ENCODE measurements at places on chromosomes 12 and 14.

DNA sequence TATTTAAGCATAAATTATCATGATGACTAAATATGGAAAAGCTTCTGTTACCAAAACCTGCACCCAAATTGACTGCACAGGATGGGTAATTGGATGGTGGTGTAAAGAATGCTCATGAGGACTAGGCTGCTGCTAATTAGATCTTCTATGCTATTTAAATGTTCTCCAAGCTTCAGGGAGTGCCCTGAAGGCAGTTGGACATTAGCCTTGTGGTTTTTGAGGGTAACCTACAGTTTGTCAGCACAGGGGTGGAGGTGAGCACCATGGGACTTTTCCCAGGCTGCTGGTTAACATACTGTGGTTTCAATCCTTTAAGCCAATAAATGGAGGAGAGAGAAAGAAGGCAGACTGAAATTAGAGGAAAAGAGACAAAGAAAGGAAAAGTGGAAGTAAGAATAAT is 145.0 kb downstream of the WIF1 start:
- no peak for DNase-seq

DNA sequence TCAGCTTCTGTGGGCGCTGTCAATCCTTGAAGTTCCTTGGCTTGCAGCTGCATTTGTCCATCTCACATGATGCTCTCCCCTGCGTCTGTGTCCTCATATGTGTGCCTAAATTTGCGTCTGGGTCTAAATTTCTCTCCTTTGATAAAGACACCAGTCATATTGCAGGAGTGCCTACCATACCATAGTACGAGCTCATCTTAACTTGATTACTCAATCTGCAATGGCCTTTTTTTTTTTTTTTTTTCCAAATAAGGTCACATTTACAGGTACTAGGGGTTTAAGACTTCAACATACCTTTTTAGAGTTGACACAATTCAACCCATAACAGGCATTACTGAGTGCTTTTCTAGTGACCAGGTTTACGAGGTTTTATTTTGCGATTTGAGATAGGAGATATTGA is 233.3 kb upstream of the TBX3 start:
- no peak for DNase-seq

DNA sequence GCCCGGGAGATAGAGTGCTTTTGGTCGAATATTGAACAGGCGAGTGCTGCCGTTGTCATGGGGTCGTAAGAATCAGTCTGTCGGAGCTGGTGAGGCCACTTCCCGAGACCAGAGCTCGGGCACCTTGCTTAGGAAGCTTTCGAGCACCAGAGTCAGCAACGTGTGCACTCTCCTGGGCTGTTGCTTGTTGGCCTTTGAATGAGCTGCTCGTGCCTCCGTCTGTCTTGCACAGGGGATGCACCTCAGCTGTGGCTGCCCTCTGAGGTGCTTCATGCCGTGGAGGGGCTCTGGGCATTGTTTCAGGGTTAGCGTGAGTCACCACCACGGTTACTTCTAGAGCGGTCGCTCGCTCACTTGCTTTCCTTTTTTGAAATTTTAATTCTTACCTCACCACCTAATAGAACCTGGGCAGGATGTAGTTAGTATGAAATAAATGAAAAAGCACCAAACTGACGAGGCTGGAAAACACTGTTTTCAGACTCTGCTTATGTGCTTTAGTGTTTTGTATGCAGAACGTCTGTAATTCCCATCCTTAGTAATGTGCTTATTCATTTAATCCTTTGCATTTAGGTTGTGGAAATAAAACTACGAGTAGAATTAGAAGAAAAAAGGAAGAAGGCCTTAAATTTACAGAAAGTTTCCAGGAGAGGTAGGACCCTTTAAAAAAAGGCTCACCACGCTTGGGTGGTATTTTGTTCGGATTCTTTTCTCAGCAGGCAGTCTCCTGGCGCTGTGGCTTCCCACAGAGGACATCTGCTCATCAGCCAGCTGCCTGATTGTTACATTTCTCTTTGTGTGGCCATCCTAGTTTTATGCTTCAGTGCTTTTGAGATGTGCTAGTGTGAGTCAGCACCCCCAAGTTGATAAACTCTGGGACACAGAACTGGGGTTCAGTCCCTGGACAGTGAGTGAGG is 40.6 kb downstream of the EP400 start:
- DNase-seq = peak; percentile 14

DNA sequence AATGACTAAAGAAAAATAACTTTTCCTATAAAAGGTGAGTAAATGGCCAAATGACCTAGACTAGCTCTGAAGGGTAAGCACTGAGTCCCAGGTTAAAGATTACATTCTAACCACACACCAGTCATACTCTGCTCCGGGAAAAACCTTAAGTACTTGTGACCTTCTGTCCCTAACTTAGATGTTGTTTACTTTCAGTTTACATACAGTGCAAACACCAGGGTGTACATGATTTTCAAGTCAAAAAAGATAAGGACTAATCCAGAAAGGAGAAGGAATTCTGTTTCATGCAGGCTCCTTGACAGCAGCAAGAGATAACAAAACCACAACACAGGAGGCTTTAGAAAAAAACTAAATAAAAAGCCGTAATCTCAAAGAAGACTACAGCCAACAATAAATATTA is 174.2 kb downstream of the PPM1H start:
- DNase-seq = peak; percentile 6

DNA sequence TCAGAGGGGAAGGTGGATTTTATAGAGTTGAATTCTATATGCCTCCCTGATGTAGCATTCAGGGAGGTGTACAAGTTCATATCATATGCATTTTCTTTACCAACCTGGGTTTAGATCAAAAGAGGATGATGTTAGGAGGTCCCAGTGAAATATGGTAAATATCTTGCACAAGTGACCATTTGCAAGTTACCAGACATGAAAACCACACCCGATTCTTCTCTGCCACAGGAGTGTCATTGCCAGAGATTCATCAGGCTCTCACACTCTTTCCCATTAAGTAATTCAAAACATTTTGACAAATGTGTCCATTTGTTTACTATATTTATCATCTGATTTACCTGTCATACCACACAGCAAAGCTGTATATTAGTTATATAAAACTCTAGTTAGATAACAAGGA is 44.0 kb downstream of the VCPKMT start:
- no peak for DNase-seq

- DNase-seq = no peak
Measured at GRCh38 chr14:96582995-96583394, 80.8 kb downstream of the PAPOLA start.

DNA sequence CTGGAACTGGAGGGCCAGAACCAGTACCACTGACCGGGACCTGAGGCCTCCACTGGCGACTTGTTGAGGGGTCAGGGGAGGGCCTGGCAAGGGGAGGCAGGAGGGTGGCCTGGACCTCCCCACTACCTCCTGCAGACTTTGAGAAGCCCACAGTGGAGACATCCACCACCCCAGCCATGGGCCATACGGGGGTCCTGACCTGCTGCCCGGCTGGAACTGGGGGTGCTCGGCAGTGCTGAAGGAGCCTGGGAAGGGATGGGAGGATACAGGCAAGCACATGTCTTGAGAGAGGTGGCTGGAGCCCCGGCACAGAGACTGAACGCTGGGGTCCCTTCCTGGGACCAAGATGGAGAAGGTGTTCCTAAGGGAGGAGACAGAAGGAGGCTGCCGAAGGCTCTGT is 14.3 kb downstream of the NGB start:
- DNase-seq = no peak

DNA sequence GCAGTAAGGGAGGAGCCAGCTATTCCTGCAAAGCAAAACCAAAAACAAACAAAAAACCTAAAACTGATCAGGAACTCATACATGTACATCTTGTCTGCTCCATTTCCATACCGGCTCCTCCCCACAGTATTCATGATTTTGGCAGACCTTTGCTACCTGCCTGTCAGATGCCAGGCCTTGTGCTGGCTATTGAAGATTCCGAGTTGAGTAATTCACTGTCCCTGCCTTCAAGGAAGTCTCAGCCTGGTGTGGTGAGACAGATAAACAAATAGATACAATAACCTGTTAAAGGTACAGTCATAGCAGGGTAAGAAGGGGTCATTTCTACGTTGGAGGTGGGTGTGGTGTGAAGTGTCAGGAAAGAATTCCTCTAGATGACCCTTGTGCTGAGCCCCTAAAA is 42.7 kb downstream of the SUSD6 start:
- DNase-seq = peak; percentile 18

GRCh38 chr14:91303091-91303923 is 58.8 kb upstream of the GPR68 start:
- DNase-seq = no peak

DNA sequence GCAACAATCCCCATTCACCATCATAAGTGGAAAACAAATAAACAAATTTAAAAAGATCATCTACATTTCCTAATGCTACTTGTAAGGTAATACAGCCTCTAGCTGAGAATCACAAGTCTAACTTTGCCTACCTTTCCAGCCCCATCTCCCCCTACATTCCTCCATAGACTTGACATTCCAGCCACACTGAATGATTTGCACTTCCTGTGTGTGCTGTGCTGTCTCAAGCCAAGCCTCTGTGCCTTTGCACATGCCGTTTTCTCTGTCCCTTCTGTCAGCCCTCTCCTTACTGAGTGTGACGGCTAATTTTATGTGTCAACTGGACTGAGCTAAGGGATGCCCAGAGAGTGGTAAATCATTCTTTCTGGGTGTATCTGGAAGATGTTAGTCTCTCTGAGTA is 82.4 kb upstream of the MBIP start:
- DNase-seq = no peak

- DNase-seq = no peak
Measured at GRCh38 chr14:90608281-90608680, 207.9 kb downstream of the TTC7B start.

DNA sequence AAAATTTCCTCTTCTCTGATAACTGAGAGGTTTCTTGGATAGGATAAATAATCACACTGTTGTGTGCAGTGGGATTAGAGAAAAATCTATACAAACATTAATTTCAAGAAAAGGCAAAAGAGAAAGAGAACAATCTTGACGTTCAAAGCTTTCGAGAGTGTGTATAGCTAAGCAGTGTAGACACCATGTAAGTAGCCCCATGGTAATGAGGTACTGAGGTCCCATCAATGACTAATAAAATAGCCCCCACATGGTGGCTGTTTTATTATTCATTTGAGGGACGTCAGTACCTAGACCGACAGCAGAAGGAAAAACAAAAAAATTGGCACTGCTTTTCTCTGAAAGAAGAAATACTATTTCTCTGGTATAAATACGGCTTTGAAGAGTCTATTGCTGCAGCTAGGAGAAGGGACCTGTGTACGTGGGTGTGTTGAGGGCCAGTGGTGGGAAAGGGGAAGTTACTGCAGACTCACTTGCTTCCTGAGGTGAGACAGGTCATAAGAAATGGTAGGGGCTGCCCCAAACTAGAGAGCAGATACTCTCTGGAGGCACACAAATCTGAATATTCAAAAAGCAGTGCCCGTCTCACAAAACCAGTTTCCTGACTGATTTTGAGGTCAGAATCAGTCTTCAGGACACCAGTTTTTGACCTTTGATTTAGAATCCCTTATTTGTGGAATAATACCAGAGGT is 339.8 kb downstream of the EMP1 start:
- no peak for DNase-seq

GRCh38 chr12:101591781-101592180 is 3.0 kb upstream of the MYBPC1 start:
- DNase-seq = no peak

DNA sequence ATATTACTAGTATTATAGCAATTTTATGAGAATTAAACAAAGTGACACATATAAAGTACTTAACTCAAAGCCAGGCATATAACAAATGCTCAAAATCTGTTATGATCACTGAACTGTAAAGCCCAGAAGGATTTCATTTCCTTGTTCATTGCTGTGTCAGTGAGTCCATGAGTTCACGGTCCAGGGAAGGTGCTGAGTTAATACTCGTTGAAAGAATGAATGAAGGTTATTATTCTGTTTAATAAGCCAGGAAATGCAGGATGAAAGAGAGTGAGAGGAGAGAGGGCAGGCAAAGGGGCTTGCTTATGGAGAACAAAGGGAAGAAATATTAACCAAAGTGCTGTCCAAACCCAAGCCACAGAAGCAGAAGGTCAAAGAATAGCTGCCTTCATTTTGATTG is 40.2 kb upstream of the NT5DC3 start:
- peak; percentile 34 for DNase-seq

- DNase-seq = no peak
Measured at GRCh38 chr12:115235880-115236279, 551.9 kb upstream of the TBX3 start.

GRCh38 chr12:1184402-1184801 is 193.4 kb downstream of the ERC1 start:
- no peak for DNase-seq

DNA sequence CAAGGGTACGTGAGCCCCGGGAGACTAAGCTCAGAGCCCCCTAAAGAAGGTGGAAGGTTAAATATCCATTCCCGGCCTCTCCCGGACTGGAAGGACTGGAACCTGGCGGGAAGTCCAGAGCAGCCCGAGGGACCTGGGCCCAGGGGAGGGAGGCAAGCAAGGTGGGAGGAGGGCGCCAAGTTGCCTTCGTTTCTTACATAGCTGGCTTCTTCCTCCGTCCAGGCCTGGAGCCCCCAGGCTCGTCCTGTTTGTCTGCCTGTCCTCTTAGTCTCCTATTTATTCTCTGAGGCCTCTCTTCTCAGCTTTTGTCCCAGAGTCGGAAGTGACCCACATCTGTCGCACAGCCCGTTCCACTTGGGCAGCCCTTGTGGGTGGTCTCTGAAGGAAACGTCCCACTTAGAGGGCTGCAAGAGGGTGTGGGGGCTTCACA is 745 bp downstream of the PCK2 start:
- no peak for DNase-seq

DNA sequence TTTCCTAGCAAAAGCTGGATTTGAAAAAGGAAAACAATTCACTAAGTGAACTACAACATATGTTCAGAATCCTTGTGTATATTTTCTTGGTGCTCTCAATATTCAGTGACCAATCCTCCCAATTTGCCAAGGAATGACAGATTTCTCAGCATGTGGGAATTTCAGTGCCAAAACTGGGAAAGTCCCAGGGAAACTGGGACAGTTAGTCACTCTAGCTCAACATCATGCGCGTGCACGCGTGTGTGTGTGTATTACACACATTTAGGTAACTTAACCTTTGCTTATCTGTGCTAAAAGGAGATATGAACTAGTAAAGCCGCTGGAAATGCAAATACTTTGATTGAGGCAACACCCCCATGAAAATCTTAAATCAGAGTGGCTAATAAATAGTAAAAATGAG is 26.1 kb upstream of the SLC6A13 start:
- DNase-seq = no peak

GRCh38 chr14:68249661-68250451 is 430.3 kb downstream of the RAD51B start:
- DNase-seq = no peak

DNA sequence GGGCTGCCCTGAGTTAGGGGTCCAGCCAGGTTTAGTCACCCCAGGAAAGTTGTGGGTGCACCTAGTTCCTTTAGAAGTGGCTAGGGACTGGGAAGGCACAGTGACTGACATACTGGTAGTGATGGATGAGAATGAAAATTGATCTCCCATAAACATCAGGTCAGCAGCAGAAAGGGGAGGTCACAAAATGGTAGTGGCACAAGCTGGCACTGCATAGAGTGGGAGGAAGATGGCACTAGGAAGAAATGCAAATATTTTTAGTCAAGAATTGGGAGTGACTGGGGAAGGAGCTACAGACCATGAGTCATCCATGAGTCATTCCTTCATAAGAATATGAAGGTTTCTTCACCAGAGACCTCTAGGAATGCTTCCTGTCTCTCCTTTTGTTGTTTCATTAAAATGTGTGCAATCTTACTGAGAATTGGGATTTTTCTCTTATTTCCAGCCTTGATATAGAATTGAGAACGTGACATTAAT is 198.3 kb upstream of the AMIGO2 start:
- peak; percentile 95 for DNase-seq

Measured in kidney glomerular epithelial cell (primary cell).